ENCODE measurements at places on chromosomes 13 and 19. TPM values are rescaled to one million over a fixed set of nuclear protein-coding genes. Genes with fewer than 3 reads are reported as not detected.

Gene RHPN2
- 10.2 TPM for total RNA-seq

Gene CGB2
- total RNA-seq: not detected

GRCh38 chr19:43318796-43319314 lies 34.6 kb upstream of the CD177 start:
- H3K4me1 ChIP-seq: no peaks in the 10 kb centered on the region
- no peak overlapping the region for H3K27ac ChIP-seq
- H3K27me3 ChIP-seq: no peaks in the 10 kb centered on the region
- DNase-seq: no peak

- H3K36me3 ChIP-seq: no peaks in the 10 kb centered on the region
- peak; percentile 74 for DNase-seq
- no peaks in the 10 kb centered on the region for H3K4me1 ChIP-seq
Observed at GRCh38 chr19:11496391-11497163, 9.1 kb downstream of the ZNF653 start.

GRCh38 chr13:41854758-41855157 lies 106.2 kb downstream of the VWA8 start:
- no peak for DNase-seq
- H3K4me1 ChIP-seq: no peaks in the 10 kb centered on the region
- no peaks in the 10 kb centered on the region for H3K27me3 ChIP-seq
- H3K27ac ChIP-seq: no peak overlapping the region
- H3K4me3 ChIP-seq: no peak overlapping the region

DNA sequence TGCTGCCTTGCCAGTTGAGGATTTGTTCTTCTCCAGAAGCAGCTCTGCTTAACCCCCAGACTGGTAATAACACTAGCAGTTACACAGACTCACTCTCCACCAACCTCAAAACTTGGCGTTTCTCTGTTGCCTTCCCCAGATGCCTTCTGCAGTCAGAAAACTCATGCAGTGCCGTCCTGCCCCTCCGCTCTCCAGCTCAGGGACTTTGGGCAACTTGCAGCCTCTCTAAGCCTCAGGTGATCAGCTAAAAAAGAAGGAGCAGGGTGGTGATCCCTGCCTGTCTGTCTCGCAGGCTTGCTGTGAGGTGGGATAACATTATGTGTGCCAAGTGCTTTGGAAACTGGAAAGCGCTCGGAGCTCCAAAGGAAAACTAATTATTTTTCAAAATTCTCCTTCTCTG lies 391.6 kb downstream of the HS6ST3 start:
- no peaks in the 10 kb centered on the region for H3K4me1 ChIP-seq
- H3K4me3 ChIP-seq: no peak overlapping the region
- H3K27ac ChIP-seq: no peak overlapping the region
- H3K36me3 ChIP-seq: no peaks in the 10 kb centered on the region

DNA sequence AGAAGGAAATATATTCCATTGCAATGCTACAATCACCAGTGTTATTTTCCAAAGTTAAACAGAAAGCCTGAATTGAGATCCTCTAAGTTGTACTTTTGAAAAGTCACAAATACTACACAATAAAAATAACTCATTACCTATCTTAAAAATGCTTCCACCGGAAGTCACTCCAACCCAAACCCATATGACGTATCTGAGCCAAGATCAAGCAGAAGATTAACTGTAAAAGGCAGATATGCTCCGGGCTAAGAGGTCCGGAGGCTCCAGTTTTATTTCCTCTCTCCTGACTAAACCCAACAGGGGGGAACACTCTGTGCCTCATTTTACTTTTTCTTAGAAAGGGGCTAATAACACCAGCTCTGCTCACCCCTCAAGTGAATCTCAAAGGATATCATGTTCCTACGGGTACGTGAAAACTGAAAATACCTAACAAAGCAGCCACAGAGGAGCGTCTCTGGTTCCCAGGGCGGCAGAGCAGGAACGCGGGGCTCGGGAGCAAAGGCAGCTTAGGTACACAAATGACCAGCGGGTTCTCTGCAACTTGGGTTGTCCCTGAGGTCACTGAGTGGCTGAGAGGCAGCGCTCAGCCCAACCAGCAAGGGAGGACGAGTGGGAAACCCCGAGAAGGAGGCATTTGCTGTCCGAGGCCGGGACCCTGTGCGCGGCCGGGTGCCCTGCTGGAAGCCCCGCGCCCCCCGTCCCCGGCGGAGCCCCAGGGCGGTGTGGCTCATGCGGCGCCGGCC lies 750 bp downstream of the RAB20 start:
- H3K4me3 ChIP-seq: peak overlapping the region; percentile 83
- no peak overlapping the region for H3K27ac ChIP-seq
- no peaks in the 10 kb centered on the region for H3K36me3 ChIP-seq
- DNase-seq: peak; percentile 5
- H3K27me3 ChIP-seq: peaks cover 68% of the 10 kb centered on the region

DNA sequence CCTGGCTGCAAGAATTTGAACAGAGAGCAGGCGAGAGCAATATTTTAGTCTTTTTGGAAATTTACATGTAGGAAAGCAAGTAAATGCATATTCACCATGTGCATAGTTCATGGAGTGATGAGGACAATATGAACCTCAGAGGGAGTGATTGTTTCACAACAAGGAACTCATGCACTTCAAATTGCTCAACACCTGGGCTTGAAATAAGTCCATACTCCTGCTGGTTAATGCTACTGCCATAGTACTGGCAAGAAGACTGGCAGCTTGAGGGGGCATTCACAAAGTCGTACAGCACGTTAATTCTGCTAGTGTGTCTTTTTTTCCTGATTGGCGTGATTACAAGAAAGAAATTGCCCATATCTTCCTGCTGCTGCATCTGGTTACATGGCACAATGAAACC lies 267.6 kb downstream of the PCDH17 start:
- no peak overlapping the region for H3K4me3 ChIP-seq
- H3K4me1 ChIP-seq: no peaks in the 10 kb centered on the region
- H3K27me3 ChIP-seq: no peaks in the 10 kb centered on the region
- no peak for DNase-seq
- H3K36me3 ChIP-seq: peaks cover 3% of the 10 kb centered on the region
- H3K27ac ChIP-seq: no peak overlapping the region

- H3K4me1 ChIP-seq: peaks cover 11% of the 10 kb centered on the region
- H3K36me3 ChIP-seq: no peaks in the 10 kb centered on the region
- no peak for DNase-seq
Observed at GRCh38 chr13:40897053-40897452, 107.6 kb downstream of the SLC25A15 start.

Gene ZNF493
- total RNA-seq: 22.4 TPM

Gene CTXN1
- 130 TPM for total RNA-seq

GRCh38 chr13:40235160-40235796 lies 431.2 kb downstream of the FOXO1 start:
- no peaks in the 10 kb centered on the region for H3K27me3 ChIP-seq
- peaks cover 7% of the 10 kb centered on the region for H3K4me1 ChIP-seq
- no peak overlapping the region for H3K27ac ChIP-seq
- H3K4me3 ChIP-seq: no peak overlapping the region
- DNase-seq: no peak

Gene FOSB
- total RNA-seq: 0.26 TPM

DNA sequence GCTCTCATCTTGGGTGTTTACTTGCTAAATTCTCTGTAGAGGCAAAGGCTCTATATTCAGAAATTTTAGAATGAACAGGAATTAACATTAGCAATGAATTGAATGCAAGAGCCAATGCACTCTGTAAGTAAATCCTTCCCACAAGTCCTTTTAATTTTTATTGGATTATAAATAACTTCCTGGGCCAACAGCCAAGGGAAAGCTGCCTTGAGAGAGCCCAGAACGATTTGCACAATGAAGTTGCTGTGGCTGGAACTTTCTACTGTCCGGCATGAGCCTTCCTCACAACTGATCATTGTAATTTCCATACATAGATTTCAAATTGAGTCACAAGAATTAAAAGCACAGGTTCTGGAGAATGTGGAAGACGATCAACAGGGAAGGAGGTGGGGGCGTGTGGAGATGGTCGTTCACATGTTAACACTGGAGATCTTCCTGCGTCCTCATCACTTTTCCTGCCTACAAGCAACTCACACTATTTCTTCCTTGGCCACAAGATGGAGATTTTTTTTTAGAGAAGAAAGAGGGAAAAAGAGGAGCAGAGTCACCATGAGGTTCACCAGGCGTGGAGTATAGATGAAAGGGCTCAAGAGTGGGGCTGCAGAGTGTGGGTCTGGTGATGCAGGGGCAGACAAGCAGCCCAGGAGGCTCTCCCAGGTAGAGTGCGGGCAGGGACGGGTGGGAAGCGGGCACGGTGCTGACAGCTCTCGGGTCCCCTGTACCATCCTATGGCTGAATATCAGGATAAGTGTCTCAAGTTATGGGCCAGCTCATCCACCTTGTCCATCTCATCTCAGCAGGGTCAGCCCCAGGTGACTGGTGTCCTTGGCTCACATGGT lies 110.7 kb downstream of the SOX1 start:
- H3K27me3 ChIP-seq: no peaks in the 10 kb centered on the region
- no peak overlapping the region for H3K4me3 ChIP-seq
- no peak overlapping the region for H3K27ac ChIP-seq
- DNase-seq: no peak
- peaks cover 24% of the 10 kb centered on the region for H3K4me1 ChIP-seq
- peaks cover 6% of the 10 kb centered on the region for H3K36me3 ChIP-seq

Gene RUBCNL
- 29.7 TPM for total RNA-seq
